ELR (cell line): ENCODE measurements at places on chromosomes 16 and 17.
A peak's percentile ranks its signal among the peaks of the same experiment; 100 is the strongest.

GRCh38 chr17:72126575-72127486, 6.0 kb downstream of the SOX9 start:
- DNase-seq = peak; percentile 90

DNA sequence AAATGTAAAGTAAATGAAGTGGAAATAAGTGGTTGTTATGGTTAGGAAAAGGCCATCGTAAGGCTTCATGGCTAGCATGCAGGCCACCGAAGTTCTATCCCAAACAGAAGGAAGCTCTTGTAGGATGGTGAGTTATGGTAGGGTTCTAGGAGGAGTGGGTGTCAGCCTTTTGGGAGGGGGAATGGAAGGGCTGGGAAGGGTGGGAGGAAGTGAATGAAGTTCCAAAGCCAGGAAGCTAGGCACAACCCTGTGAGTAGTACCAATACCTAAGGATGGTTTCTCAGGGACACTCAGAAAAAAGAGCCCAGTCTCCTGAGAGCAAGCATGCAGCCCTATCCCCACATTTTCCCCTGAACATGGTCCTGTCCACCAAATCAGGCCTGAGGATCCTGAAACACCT, 36.3 kb upstream of the CDRT4 start:
- DNase-seq = no peak

DNA sequence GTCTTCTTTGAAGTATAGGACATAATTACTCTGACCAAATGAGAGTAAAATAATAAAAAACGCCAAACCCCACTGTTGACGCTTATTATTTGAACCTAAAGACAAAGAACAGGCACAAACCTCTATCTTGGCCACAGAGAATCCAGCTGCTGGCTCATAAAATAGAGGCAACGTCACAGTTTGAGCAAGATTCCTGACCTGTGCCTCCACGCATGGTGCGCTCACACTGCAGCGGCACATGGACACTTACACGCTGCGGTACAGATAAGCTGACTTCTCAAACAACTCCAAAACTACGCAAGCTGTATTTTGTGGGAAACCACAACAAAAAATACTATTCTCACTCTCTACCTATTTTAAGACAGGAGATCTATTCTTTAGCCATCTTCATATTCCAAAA, 38.8 kb upstream of the TRAP1 start:
- no peak for DNase-seq

DNA sequence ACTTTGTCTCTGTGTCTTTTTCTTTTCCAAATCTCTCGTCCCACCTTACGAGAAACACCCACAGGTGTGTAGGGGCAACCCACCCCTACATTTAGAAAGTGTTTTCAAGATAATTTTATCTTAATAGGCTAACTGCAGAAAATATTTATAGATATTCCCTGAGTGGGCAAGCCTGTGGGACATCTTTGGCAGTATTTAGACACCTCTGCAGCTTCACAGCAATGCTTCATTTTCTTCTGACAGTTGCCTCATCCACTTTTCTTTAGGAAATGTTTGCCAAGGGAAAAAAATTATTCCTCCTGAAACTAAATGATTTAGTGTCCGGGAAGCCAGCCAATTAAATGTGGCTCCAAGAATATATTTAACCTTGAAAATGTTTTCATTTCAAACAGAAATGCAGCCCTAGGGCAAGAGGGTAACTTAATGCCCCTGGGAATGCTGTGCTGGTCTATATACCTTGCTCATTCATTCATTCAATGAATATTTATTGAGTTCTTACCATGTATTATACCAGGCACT, 290.4 kb downstream of the ABCC12 start:
- no peak for DNase-seq

- DNase-seq = peak; percentile 68
Observed at GRCh38 chr17:69609473-69610305, 195.2 kb downstream of the MAP2K6 start.

GRCh38 chr17:72349011-72349410, 228.2 kb downstream of the SOX9 start:
- DNase-seq = no peak

- DNase-seq = no peak
Observed at GRCh38 chr16:56478281-56479049, 27.1 kb downstream of the OGFOD1 start.

GRCh38 chr16:86725401-86725800, 147.1 kb downstream of the FOXL1 start:
- no peak for DNase-seq

- no peak for DNase-seq
Observed at GRCh38 chr17:2925011-2925410, 128.8 kb downstream of the RAP1GAP2 start.

- DNase-seq = no peak
Observed at GRCh38 chr16:55605754-55606336, 39.4 kb downstream of the CAPNS2 start.

DNA sequence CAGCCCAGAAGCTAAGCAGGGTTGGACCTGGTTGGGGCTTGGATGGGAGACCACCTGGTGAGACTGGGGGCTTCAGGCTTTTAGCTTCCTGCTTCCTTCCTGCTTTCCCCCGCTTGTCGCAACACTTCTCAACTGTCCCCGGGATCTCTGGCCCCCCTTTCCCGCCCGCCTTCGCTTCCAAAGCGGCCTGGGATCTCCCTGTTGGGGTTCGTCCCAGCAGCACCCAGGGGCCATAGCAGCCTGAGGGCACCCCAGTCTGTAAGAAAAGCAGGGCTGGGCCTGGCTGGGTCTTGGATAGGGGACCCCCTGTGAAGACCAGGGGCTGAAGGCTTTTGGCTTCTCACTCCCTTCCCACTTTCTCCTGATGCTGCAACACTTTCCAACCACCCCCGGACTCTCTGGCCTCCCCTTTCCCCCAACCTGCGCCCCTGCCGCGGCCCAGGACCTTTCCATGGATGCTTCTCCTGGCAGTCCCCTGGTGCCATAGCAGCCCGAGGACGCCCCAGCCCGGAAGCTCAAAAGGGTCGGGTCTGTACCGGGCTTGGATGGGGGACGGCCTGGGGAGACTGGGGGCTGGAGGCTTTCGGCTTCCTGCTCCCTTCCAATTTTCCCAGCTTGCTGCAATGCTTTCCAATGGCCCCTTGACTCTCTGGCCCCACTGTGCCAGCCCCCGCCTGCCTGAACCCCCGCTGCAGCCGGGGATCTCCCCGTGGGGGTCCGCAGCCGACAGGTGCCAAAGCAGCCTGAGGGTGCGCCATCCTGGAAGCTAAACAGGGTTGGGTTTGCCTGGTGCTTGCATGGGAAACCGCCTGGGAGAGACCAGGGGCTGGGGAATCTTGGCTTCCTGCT, 2276.2 kb downstream of the TP53TG3F start:
- DNase-seq = no peak

DNA sequence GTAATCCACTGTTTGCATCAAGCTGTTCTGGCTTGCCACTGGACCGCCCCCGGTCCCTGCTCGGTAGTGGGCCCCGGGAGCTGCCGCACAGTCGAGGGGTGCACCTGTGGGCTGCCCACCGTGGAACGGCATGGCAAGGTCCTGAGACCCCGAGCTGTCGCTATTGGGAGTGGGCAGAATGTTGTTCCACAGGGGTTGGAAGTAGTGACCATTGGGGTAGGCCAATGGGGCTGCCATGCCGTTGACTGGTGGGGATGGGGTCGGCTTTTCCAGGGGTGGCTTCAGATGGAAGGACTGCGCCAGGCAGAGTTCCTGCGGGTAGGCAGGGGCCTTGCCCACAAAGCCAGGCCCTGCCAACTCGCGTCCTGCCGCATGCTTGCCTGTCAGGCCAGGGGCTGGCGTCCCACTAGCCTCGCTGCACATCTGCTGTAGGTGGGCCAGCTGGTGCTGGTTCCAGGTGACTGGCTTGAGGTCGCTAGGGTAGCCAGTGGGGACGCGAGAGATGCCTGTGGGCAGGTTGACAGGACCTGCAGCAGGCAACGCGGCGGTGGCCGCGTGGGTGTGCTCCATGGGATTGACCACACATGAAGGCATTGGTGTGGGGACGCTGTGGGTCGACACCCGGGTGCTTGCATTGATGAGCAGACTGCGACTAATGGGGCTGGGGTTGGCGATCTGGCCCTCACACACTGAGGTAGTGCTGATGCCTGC, 14.8 kb downstream of the TRAF4 start:
- DNase-seq = no peak

- DNase-seq = no peak
Observed at GRCh38 chr17:72535346-72535745, 414.5 kb downstream of the SOX9 start.

DNA sequence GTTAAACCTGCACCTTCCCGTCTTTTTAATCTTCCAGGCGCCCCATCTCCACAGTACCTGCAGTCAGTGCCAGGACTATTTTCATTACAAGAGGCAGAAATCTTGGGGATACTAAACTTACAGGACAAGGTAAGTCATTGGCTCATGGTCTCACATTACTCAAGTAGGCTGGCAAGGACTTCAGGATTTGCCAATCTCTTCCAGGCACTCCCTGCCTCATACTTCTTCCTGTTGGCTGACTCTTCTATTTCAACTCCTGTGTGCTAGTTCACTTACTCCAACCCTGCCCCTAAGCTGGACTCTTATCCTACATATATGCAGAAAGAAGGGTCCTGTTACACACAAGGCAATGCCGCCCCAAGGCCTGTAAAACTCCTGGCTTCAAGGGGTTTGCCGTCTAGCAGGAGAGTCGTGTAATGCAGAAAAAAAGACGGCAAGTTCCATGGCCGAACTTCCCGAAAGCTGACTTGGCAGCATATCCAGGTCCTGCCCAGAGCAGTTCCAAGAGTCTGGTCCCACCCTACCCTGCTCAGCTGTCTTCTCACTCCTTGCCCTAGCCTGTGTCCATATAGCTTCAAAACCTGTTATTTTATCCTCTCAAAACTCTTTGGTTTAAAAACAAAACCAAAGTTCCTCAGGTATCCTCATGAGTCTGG, 14.8 kb downstream of the ERN1 start:
- DNase-seq = peak; percentile 30
